Naive B cell (primary cell): ENCODE measurements at places on chromosomes 3 and 15. TPM values are rescaled to one million over a fixed set of nuclear protein-coding genes. Genes with fewer than 3 reads are reported as not detected.

NME9 gene
- polyA plus RNA-seq = 0.56 TPM

TMCC1 gene
- polyA plus RNA-seq = 4.8 TPM

HRH1 gene
- not detected for polyA plus RNA-seq

MAP2K5 gene
- polyA plus RNA-seq = 11.4 TPM

GOLGA8S gene
- polyA plus RNA-seq = not detected

GREM1 gene
- not detected for polyA plus RNA-seq

SERPINI1 gene
- polyA plus RNA-seq = 61.8 TPM

ST8SIA2 gene
- not detected for polyA plus RNA-seq

MDFIC2 gene
- not detected for polyA plus RNA-seq

TRH gene
- polyA plus RNA-seq = not detected

GRK7 gene
- polyA plus RNA-seq = not detected

GPR156 gene
- polyA plus RNA-seq = not detected

CHRM5 gene
- 0.09 TPM for polyA plus RNA-seq

PML gene
- 21.4 TPM for polyA plus RNA-seq

ZNF660 gene
- polyA plus RNA-seq = 2.7 TPM

ERICH6 gene
- not detected for polyA plus RNA-seq

CACNA1D gene
- polyA plus RNA-seq = not detected

C3orf62 gene
- 0.80 TPM for polyA plus RNA-seq

SLC28A2 gene
- polyA plus RNA-seq = not detected

GOLGA8J gene
- not detected for polyA plus RNA-seq

UACA gene
- polyA plus RNA-seq = 6.1 TPM

PAQR9 gene
- polyA plus RNA-seq = not detected

PRSS50 gene
- not detected for polyA plus RNA-seq

PLA2G4E gene
- not detected for polyA plus RNA-seq

ABHD2 gene
- 7.2 TPM for polyA plus RNA-seq

ALDH1A2 gene
- not detected for polyA plus RNA-seq

ATOSA gene
- 25.5 TPM for polyA plus RNA-seq

CNBP gene
- 856 TPM for polyA plus RNA-seq

LTK gene
- not detected for polyA plus RNA-seq

AMIGO3 gene
- polyA plus RNA-seq = not detected

GRIP2 gene
- polyA plus RNA-seq = not detected

P2RY14 gene
- polyA plus RNA-seq = 60.3 TPM

NPAP1 gene
- not detected for polyA plus RNA-seq

ZKSCAN7 gene
- 5.3 TPM for polyA plus RNA-seq

CFAP44 gene
- 1.1 TPM for polyA plus RNA-seq

EIF1B gene
- polyA plus RNA-seq = 132 TPM

CCDC12 gene
- polyA plus RNA-seq = 137 TPM

PIGBOS1 gene
- 39.8 TPM for polyA plus RNA-seq

FBXW12 gene
- polyA plus RNA-seq = not detected

CTSH gene
- polyA plus RNA-seq = 260 TPM

PLXNB1 gene
- polyA plus RNA-seq = not detected

CAND2 gene
- 0.32 TPM for polyA plus RNA-seq

GNAT1 gene
- polyA plus RNA-seq = not detected

ARL14 gene
- not detected for polyA plus RNA-seq

CNOT10 gene
- 33.8 TPM for polyA plus RNA-seq

PLSCR2 gene
- polyA plus RNA-seq = not detected

IL20RB gene
- not detected for polyA plus RNA-seq

ROPN1B gene
- polyA plus RNA-seq = not detected

CLDN1 gene
- polyA plus RNA-seq = not detected

ZNF860 gene
- polyA plus RNA-seq = 10.9 TPM
